A673 (cell line): ENCODE measurements at places on chromosomes 13 and 19. TPM values are rescaled to one million over a fixed set of nuclear protein-coding genes. Genes with fewer than 3 reads are reported as not detected.

The STOML3 gene
- not detected in 2 replicates for total RNA-seq

The LGALS14 gene
- total RNA-seq, result not detected in 2 replicates

The ASF1B gene
- total RNA-seq, result 50.0 and 54.6 TPM in 2 replicates

The KCNN4 gene
- 0.20 TPM in 1 of 2 replicates, not detected in the other for total RNA-seq

The VSTM2B gene
- total RNA-seq, result not detected in 2 replicates

DNA sequence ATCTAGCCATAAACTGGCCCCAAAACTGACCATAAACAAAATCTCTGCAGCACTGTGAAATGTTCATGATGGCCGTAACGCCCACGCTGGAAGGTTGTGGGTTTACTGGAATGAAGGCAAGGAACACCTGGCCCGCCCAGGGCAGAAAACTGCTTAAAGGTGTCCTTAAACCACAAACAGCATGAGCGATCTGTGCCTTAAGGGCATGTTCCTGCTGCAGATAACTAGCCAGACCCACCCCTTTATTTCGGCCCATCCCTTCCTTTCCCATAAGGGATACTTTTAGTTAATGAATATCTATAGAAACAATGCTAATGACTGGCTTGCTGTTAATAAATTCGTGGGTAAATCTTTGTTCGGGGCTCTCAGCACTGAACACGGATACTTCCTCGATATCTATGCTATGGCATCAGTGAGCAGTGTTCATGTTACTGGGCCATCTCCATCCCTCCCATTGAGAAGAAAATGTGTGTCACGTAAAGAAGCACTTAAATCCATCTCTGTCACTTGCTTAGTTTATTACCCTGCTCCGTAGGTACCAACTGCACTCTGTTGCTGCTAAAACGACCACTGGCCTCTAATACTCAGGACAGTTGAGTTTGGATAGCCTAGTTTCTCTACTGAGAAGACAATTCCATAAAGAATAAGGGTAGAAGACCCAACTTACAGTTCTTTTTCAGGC lies 5.3 kb downstream of the ATP7B start:
- no peak for DNase-seq

DNA sequence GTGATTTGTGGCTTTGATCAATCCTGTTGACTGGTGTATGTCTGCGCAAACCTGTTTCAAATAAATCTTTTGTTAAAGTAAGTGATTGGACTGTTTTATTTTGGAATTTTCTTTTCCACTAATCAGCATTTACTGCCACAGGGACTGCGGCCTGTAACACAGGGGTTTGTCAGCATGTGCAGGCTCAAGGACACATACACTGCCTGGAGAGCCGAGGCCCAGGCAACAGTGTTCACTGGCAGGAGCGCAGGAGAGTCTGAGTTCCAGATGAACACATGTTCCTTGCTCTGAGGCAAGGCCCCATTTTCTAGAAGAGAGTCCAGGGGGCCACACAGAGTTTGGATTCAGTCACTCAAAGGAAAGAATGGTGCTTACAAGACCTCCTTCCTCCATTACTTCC lies 26.0 kb downstream of the SHISA2 start:
- DNase-seq, result no peak

DNA sequence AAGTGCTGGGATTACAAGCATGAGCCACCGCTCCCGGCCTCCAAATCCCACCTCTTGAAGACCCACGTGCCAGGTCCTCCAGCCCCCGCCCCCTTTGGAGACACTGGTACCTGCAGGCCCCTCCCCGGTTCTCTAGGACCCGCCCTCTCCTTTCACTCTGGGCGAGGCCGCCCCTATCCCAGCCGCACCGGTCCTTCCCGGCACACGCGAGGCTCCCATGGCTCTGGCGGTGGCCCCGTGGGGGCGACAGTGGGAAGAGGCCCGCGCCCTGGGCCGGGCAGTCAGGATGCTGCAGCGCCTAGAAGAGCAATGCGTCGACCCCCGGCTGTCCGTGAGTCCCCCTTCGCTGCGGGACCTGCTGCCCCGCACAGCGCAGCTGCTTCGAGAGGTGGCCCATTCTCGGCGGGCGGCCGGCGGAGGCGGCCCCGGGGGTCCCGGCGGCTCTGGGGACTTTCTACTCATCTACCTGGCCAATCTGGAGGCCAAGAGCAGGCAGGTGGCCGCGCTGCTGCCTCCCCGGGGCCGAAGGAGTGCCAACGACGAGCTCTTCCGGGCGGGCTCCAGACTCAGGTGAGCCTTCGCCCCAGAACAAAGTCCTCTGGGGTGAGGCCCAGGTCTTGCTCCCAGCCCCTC lies at the start of gene CBLC:
Gene CBLC, plus strand, starts transcription at position 176 of the 633 bp plus-strand sequence. Its CDS starts 42 bp downstream, at position 218.
- DNase-seq, result no peak

GRCh38 chr19:46022061-46022430 lies 807 bp downstream of the PGLYRP1 start:
- no peak for DNase-seq

GRCh38 chr13:77448689-77449088 lies 86.8 kb upstream of the SCEL start:
- DNase-seq, result no peak

DNA sequence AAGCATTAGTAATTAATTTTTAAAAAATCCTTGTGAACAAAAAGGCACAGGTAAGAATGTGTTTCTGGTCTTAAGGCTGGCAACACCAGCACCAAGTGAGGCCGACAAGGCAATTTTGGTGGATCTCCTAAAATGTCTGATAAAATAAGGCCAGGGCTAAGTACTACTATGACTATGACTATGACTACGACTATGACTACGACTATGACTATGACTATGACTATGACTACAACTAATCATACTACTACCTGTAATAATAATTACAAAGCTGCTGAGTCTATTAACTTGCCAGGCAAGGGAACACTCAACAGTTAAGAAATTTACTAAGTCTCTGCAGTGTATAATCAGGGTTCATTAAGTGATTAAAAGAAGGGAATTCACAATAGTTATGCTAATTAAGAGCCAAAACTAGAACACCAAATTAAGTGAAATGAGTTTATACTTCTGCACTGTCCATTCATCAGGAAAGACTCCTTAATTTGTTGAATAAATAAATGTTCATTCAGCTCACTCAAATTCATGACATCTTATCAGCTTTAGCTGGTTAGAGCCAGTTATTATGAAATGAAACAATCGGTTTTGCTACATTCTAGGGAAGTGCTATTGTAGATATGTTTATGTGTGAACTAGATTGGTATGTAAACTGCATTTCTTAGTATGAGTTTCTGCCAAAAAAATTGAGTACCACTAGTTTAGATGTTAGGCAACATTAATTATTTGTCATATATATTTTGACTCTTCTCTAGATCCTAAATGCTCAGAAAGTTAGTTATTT lies 1626.2 kb upstream of the PCDH20 start:
- DNase-seq, result no peak

DNA sequence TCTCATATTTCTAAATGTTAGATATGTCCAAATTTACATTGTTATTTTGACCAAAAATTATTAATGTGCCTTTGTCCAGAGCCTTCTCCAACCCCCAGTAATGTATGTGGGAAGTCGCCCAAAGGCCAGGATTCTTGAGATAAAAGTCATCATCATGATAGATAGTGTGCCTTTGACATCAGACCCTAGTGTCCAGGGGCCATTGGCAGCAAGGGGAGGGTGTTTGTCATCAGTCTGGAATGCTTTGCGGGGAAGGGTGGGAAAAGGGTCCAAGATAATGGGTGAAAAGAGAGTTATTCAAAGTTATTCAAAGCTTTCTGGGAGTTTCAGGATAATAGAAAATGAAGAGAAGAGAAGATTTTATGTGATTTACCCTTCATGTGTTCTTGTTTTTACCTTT lies 909.5 kb upstream of the GPC6 start:
- no peak for DNase-seq
